ENCODE measurements at places on chromosomes 2 and 18.

GRCh38 chr18:76425146-76426131 lies 69.6 kb downstream of the ZNF516 start:
- no peak for DNase-seq

GRCh38 chr2:26900831-26901321 lies 52.9 kb downstream of the DPYSL5 start:
- DNase-seq = no peak

GRCh38 chr2:164257742-164258141 lies 363.5 kb downstream of the GRB14 start:
- DNase-seq = no peak

GRCh38 chr2:212732860-212733259 lies 194.3 kb upstream of the ERBB4 start:
- no peak for DNase-seq

GRCh38 chr2:54801352-54801751 lies 77.9 kb downstream of the EML6 start:
- no peak for DNase-seq

- no peak for DNase-seq
Observed at GRCh38 chr2:170118641-170119040, 59.3 kb upstream of the MYO3B start.

DNA sequence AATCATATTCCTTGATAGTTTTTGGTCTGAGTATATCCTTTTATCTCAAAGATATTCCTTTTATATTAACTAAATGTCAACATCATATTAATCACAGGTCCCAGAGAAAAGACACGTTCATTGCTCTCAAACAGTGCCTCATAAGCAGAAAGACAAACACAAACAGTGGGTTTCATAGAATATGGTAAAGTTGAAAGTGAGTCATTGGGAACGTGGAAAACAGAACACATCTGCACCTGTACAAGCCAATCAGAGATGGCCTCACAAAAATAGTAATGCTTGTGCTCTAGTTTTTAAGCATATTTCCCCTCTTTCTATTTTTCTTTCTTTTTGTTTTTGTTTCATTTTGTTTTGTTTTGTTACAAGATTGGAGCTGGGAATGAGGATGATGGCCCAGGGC lies 328.4 kb upstream of the MAP2 start:
- no peak for DNase-seq

DNA sequence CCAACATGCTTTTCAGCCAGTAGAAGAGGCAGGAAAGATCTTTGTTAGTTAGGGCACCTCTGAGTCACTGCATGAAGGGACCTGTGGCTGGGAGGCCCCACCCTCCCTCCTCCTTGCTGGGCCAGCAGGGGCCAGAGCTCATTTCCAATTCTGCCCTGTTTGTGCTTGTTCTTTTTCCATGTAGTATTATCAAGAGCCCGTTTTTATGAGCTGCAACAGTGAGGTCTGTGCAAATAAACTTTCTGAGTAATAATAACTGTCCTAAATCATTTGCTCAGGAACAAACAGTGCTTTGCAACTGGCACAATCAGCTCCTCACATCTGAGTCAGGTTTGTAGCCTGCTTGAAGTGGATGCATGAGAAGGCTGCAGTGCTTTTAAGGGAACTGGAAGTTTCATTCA lies 128.0 kb downstream of the ARL4C start:
- DNase-seq = no peak

GRCh38 chr2:71070294-71071093 lies 2.0 kb downstream of the NAGK start:
- peak; percentile 71 for DNase-seq

GRCh38 chr18:8705961-8706790 lies 820 bp downstream of the MTCL1 start:
- no peak for DNase-seq

GRCh38 chr2:219388907-219389156 lies 1.1 kb upstream of the DNPEP start:
- DNase-seq = no peak

DNA sequence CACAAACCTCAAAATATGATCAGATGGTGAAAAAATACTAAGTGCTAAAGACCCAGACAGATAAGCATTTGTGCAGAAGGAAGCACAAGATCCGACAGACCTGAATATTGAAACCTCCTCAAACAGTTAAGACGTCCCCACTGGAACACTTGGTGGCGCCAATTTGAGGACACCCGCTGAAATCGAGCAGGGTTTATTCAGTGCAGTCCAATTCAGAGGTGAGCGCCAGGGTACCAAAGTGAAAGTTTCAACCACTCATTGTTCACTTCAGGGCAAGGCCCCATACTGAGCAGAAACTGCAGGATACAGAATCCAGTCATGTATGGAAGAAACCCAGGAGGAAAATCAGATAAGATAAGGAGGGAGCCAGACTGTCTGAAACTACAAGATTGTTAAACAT lies 417.6 kb downstream of the LRRTM4 start:
- DNase-seq = no peak

DNA sequence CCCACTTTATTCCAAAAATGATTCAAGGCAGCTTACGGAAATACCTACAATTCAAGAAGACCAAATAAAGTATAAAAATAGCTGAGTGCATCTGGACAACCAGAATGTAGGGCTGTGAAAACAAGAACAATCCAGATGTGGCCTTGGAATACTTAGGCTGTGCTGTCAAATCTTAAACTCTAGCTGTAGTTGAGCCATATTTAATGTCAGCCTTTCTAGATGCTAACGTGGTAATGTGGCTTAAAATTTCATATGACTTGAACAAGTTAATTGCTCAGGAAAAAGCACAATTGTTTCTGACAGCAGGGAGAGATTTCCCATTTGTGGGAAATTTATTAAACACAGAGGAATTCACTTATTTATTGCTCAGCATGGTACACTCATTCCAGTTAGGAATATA lies 14.6 kb upstream of the NAPG start:
- no peak for DNase-seq

- DNase-seq = no peak
Observed at GRCh38 chr2:65553504-65554074, 121.2 kb upstream of the SPRED2 start.

- DNase-seq = no peak
Observed at GRCh38 chr2:135963841-135964240, 21.6 kb downstream of the DARS1 start.

DNA sequence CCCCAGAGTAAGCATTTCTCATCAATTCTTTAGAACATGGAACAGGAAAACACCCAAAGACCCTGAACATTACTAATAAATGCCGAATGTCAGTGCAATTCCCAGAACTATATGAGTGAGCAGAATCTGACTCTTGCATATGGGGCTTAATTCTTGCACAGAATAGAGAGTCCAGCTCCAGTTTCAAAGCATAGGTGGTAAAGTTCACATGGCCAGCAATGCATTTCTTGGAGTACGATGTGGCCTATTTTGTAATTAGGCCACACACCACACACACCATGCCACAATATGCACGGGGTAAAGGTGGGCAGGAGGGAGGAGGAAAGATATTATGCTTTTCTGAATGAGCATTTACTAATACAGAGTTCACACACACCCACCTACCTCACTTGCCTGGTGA lies 56.5 kb downstream of the PLA2R1 start:
- DNase-seq = no peak

GRCh38 chr18:39913672-39914366 lies 2041.2 kb upstream of the PIK3C3 start:
- no peak for DNase-seq

GRCh38 chr2:107801498-107801897 lies 25.2 kb upstream of the RGPD4 start:
- DNase-seq = no peak

- no peak for DNase-seq
Observed at GRCh38 chr2:223697316-223697891, 95.2 kb upstream of the SCG2 start.

DNA sequence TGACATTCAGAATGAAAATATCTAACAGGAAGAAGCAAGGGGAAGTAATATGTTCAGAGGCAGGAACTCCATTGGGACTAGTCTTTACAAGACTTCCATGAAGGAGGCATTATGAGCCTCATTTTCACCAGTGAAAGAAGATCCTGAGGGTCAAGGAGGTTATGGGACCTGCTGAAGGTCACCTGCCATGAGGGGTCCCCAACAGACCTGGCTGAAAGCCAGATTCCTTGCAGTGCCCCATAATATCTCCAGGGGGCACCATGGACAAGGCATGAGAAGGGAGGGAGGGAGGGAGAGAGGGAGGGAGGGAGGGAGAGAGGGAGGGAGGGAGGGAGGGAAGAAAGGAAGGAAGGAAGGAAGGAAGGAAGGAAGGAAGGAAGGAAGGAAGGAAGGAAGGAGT lies 27.9 kb downstream of the XDH start:
- DNase-seq = no peak

DNA sequence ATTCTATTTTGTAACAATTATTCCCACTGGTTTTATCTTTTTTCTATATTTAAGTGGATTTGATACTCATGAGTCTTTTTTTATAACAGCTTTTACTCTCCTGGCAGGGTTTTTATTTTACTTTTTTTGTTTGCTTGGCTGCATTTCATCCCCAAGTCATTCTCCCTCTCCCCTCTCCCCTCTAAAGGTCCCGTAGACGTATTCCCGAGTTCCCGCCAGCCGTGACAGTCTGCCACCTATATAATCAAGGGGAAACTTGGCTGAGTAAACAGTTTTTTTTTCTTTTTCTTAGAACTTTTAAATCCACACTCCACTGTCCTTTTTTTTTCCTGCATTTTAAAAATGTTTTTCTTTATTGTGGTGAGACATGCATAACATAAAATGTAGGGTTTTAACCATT lies 433.1 kb upstream of the HS6ST1 start:
- DNase-seq = no peak

DNA sequence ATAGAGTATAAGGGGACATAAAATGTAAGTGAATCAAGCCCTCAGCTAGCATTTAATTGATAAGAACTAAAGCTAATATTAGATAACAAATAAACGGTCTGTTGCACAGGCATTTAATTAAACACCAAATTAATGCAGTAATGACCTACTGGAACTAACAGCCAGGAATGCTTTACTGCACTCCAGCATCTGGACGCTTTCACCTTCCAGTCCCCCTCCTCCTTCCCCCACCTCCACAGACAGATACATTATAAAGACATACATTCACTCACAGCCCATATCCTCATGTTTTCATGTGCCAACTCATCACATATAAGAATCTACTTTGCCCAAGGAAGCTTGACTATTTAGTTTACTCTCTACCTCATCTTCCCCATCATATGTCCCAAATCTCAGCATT lies 337.4 kb upstream of the PIK3C3 start:
- no peak for DNase-seq

- DNase-seq = peak; percentile 25
Observed at GRCh38 chr2:60334610-60335009, 218.8 kb downstream of the BCL11A start.

DNA sequence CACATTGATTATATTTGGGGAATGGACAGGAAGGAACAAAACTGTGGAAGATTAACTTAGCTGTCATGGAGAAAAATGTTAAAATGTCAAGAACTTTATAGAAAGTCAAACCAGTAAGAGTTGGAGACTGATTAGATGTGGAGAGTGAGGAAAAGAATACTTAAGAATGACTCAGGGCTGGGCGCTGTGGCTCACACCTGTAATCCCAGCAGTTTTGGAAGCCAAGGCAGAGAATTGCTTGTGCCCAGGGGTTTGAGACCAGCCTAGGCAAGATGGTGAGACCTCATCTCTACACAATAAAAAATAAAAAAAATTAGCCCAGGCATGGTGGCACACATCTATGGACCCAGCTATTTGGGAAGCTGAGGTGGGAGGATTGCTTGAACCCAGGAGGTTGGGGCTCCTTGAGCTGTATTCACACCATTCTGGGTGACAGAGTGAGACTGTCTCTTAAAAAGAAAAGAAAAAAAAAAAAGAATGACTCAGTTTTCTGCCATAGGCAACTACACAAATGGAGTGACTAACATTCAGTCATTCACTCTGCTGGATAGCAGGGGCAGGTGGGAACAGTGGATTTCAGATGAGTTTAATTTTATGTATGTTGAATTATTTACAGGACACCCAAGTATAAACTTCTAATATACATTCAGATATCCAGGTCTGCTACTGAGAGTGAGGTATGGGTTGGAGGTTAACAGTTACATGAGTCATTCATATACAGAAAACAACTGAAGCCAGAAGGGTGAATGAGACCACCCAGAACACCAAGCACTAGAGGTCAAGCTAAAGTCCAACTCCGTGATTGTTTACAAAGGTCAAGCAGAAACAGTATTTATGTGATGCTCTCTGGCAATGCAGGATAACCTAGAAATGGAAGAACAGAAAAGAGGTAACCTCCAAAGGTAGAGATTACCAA lies 33.9 kb downstream of the ORC2 start:
- DNase-seq = no peak

DNA sequence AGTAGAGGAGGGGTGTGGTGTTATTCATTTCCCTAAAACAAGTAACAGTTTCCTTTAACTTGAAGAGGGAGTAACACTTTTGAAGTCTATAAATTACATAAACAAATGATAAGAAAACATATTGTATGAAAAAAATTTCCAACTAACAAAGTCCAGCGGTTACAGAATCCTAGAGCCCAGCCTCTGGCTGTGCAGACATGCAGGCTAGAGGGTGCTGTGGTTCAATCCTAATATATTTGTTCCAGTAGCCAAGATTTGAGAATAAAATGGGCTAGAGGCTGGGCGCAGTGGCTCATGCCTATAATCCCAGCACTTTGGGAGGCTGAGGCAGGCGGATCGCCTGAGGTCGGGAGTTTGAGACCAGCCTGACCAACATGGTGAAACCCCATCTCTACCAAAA lies 56.9 kb downstream of the WDR75 start:
- no peak for DNase-seq

GRCh38 chr2:45707006-45707405 lies 55.5 kb downstream of the PRKCE start:
- no peak for DNase-seq

GRCh38 chr2:8754106-8754776 lies 72.4 kb downstream of the ID2 start:
- no peak for DNase-seq

DNA sequence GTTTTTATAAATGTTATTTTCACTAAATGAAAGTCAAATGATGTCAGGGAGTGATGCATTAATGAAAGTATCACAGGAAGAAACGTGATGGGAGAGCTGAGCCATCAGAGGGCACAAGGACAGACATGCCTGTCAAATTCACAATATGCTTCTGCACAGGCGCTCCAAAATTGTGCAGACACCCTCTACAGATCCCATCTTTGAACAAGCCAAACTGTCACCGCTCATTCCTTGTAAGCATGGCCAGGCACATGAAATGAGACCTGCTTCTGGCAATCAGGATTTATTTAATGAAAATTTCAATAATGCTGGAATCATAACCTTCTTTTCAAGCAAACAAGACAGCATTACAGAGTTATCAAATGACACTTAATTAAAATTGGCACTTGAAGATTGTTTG lies 20.4 kb upstream of the FSHR start:
- DNase-seq = no peak
